NCI-H1105 (cell line): ENCODE measurements at places on chromosomes 13 and 19.
A peak's percentile ranks its signal among the peaks of the same experiment; 100 is the strongest.

GRCh38 chr13:89749888-89750287 is 1597.6 kb upstream of the MIR17HG start:
- no peak for DNase-seq

DNA sequence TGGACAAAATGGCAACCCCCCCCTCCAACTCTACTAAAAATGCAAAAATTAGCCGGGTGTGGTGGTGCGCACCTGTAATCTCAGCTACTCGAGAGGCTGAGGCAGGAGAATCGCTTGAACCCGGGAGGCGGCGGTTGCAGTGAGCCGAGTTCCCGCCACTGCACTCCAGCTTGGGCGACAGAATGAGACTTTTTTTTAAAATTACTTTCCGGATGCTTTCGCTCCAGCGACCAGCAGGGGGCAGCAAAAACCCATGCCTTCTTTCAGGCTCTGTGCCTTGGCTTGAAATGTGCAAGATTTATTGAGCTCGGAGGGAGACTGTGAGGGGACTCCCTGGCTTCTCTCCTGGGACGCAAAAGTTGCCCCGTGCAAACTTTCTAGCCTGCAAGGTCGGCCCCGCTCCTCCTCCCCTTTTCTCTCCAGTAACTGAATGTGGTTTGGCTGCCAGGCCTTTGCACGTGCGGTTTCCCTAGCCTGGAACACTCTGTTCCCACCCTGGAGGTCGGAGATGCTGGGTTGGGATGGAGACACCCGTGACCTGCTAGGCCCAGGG is 61.4 kb upstream of the NFIC start:
- DNase-seq = peak; percentile 40

DNA sequence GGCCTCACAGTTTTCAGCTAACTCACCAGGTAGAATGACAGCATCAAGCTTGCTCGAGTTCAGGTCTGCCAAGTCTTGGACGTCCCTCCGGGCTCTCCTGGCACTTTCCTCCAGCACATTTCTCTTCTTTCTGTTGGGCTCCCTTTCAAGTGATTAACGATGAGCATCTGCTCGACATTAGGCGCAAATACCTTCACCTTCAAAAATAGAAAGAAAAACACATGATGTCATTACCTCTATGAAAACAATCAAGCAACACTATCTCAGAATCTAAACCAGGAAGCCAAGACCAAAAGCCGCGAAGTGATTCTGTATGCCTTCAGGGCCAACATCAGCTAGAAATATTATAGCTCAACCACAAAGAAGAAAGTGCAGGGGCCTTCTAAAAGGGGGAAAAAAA is 15.4 kb upstream of the CLN5 start:
- DNase-seq = no peak

GRCh38 chr13:99356012-99356261 is 48.7 kb upstream of the GPR183 start:
- no peak for DNase-seq

- no peak for DNase-seq
Observed at GRCh38 chr13:32153056-32153455, 121.5 kb downstream of the FRY start.

DNA sequence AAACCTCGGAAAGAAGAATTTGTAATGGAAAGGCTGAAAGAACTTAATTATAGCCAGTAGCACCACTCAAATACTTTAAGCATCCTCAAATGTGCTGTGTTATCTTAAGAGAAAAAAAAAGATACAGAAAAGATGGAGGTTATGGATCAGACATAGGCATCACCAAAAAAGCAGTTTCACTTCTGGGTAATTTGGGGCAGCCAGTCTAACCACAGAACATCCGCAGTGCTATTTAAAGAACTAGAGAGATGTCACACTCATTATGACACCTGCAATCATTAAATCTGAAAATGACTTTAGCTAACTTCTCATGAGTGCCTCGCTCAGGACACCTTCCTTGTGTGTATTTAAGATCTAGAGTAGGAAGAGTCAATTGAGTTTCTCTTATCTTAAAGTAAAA is 211.8 kb downstream of the RBM26 start:
- no peak for DNase-seq

DNA sequence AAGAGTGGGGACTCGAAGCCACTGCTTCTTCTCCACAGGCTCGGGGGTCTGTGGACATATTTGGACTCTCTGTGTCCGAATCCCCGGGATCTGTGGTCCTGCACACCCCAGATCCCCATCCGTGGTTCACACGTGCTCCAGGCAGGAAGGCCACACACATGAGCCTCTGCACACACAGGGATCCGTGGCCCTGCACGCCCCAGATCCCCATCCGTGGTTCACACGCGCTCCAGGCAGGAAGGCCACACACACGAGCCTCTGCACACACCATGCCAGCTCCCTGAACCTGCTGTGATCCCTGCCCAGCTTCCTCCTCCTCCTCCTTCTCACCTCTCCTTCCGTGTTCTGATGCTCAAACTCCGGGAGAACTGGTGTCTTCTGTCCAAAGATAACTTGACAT is 3.1 kb downstream of the TEX29 start:
- DNase-seq = no peak

- DNase-seq = no peak
Observed at GRCh38 chr13:66875264-66875663, 354.9 kb downstream of the PCDH9 start.

DNA sequence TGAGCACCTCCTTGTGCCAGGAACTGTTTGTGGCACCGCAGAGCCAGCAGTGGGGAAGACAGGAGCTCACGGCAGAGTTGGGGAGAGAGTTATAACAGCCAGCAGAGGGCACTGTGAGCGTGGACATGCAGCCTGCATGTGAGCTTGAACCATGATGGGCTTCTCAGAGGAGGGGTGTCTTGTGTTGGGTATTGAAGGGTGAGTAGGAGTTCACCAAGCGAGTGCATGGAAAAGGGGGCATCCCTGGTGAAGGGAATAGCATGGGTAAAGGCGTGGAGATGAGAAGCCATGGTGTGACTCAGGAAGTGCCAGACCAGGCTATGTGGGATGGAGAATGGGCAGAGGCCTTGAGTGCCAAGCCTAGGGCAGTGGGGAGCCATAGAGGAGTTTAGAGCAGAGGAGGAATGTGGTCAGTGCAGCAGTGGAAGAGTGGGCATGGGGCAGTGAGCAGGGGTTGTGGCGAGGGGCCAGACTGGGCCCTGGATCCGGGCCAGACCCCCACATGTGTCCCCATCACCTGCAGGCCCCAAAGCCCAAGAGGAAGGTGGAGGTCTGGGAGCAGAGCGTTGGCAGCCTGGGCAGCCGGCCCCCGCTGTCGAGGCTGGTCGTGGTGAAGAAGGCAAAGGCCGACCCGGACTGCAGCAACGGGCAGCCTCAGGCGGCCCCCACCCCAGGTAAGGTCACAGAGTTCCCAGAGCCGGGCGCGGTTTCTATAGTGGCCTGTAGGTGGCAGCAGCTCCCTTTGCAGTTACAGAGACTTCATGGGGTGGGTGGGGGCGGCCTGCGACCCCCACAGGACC is 11.8 kb upstream of the SHD start:
- DNase-seq = no peak

- no peak for DNase-seq
Observed at GRCh38 chr13:80379245-80379644, 38.3 kb upstream of the SPRY2 start.

DNA sequence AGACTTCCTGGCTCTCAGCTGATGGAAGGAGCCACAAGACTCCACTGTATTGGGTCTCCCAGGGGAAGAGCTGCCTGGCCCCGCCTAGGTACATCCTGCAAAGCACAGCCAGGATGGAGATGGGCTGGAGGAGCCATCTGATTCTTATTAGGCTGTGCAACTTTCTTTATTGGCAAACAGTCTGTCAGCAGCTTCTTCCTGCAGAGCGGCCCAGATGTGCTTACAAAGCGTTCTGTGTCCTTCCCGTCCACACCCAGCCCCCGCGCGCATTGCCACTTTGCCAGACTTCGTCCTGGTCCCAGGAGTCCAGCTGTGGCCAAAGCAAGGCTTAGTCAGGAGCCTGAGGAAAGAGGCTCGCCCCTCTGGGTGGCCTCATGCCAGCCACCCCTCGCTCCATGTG is 409.3 kb downstream of the ZNF536 start:
- DNase-seq = no peak

- DNase-seq = no peak
Observed at GRCh38 chr13:34620862-34621261, 321.2 kb upstream of the NBEA start.

- no peak for DNase-seq
Observed at GRCh38 chr13:113064000-113064533, 41.5 kb upstream of the F7 start.

GRCh38 chr13:114078461-114079451 is 53.7 kb downstream of the RASA3 start:
- DNase-seq = no peak

- DNase-seq = no peak
Observed at GRCh38 chr19:39566064-39566463, 26.1 kb upstream of the EID2 start.

- DNase-seq = no peak
Observed at GRCh38 chr19:57570707-57571106, 8.0 kb downstream of the ZNF416 start.

DNA sequence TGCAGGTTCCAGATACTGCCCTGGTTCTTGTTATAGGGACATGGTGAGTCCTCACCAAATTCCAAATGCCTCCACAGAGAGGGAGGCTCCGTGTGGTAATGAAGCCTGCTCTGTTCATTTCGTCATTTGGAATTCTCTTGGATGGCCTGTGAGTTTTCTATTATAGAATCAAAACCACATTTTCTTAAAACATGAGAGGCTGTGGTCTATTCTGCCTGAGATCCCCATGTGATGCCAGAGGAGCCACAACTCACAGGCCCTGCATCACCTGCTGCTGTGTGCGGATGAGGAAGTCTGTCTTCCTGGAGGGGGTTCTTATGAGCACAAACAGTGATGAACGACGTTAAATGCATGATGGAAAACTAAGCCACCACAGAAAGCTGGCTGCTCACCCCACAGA is 264.4 kb downstream of the UQCRFS1 start:
- DNase-seq = no peak

DNA sequence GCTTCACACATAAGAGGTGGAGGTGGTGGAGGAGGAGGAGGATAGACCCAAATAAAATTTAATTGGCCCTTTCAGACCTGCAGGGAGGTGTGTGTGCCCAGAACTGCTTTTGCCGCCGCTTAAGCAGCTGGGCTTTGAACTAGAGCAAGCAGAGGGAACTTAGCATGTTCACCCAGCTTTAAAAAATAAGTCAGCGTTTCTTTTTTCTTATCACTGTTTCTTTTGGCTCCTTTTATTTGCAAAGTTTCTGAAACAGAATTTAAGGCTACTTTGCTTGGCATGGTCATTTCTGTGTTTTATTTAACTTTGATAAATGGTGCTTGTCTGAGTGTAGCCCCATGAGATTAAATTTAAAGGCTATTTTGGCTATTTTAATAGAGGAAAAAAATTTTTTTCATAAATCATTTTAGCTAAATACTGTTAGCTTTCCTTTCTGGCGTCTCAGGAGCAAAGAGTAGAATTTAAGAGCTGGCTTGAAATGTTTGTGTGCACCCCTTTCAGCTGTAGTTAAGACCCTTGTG is 43.3 kb upstream of the RNF113B start:
- DNase-seq = no peak

DNA sequence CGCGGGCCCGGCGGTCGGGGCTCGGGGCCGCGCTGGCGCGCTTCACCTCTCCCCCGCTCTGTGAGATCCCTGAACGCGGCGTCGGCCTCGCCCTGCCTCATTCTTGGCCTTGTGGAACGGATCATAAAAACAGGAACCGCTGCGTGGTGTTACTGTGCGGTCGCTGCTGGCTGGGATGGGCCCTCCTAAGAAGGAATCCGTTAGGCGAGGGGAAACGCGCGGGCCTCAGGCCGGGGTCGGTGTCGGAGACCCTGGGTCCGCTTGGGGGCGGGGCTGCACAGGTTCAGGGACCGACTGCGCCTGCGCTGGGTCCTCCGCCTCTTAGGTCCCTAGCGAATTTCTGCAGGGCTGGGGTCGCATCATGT is 381 bp downstream of the CKAP2 start:
- DNase-seq = peak; percentile 66

- DNase-seq = no peak
Observed at GRCh38 chr13:98480915-98481877, 95.7 kb downstream of the STK24 start.

DNA sequence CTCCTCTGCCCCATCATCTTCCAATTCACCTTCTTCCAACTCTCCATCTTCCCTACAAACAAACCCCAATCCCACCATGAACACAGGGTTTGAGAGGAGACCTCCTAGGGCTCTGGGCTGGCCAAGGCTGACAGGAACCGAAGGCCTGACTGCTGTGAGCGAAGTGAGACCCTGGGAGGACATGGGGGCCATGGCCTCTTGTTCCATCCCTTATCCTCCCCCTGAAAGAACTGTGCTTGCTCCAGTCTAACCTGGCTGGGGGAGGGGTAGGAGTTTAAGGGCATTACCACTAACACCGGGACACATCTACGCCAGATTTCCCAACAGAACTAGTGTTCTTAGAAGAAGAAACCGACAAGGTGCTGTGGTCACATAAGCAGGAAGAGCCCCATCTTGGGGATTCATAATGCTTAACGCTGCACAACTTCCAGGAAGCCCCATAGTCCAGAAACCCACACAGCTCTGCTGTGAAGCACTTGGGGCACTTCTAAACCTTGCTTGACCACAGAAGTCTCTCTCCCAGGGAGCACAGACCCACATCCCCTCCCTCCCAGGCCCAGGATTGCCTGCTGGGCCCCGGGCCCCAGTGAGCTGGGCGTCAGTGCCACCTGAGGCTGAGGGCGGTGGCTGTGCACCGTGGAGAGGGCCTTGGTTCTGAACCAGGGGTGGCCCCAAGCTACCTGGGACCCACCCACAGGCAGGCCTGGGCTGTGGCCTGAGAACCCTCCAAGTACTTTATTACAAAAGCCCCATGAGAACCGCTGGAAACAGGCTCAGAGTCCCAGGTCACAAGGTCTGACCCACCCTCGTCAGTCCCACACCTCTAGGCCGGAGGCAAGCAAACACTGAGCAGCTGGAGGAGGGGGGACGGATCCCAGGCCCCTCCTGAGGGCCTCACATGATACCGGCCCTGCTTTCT is 18.8 kb downstream of the ZC3H4 start:
- no peak for DNase-seq

GRCh38 chr13:28534210-28534609 is 39.3 kb upstream of the FLT1 start:
- no peak for DNase-seq

DNA sequence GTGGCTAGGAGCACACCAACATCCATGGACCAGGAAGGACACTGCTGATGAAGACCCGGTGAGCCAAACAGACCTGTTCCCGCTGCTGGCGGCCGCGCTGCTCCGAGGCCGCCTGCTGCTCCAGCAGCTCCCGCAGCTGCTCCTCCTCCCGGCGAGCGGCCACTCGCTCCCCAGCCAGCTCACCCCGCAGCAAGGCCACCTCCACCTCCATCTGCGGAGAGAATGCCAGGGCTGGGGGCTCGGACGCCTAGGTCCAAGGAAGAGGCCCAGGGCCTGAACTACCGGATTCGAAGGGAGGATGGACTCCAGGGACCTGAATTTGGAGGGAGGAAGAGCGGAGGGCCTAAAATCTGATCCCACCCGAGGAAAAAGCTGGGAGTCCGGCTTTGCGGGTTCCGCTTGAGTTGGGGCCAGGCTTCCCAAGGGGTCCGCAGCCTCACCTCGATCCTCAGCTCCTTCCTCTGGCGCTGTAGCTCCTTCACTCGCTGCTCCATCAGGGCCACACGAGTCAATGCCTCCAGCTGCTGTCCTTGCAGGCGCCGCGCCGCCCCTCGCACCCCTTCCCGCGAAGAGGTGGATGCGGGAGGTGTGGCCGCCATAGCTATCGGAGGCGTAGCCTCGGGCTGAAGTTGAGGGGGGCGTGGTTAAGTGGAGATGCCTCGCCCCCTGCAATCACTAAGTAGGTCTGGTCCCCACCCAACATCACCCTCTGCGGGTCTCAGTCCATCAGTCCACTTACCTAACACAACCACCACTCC is 2.7 kb downstream of the PHLDB3 start:
- DNase-seq = no peak
